ENCODE measurements at places on chromosomes 5 and 9.

- no peak for DNase-seq
Measured at GRCh38 chr5:32628049-32628844, 42.9 kb downstream of the SUB1 start.

- no peak for DNase-seq
Measured at GRCh38 chr5:157342822-157343402, 77.0 kb downstream of the CYFIP2 start.

DNA sequence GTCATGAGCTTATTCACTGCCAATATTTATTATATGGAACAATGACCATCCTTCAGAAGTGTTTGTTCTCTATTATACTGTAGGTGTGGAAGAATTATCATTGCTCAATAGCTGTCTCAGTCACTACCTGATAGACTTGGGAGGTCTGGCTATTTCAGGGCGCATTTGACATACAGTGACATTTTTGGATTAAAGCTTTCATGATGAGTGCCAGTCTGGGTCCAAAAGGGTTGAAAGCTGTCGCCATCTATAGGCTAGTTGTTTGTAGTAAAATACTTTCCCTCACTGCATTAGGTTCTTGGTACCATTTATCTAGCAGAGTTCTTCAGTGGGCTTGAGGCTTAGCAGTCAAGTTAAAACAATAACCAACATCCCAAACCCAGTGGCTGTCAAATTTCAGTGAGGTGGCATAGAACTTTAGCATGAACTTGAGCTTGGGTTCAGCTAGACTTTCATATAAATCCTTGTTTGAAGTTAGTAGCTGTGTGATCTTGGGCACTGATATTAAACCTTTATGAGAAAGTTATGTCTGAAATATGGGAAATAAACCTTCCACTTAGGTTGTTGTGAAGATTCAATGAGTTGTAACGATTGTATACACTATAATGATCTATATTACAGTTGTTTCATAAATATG is 110.5 kb upstream of the CDKN2B start:
- DNase-seq, result no peak

- DNase-seq, result no peak
Measured at GRCh38 chr9:109214414-109214813, 47.4 kb upstream of the FRRS1L start.

- DNase-seq, result no peak
Measured at GRCh38 chr5:8005416-8005815, 136.5 kb downstream of the MTRR start.

DNA sequence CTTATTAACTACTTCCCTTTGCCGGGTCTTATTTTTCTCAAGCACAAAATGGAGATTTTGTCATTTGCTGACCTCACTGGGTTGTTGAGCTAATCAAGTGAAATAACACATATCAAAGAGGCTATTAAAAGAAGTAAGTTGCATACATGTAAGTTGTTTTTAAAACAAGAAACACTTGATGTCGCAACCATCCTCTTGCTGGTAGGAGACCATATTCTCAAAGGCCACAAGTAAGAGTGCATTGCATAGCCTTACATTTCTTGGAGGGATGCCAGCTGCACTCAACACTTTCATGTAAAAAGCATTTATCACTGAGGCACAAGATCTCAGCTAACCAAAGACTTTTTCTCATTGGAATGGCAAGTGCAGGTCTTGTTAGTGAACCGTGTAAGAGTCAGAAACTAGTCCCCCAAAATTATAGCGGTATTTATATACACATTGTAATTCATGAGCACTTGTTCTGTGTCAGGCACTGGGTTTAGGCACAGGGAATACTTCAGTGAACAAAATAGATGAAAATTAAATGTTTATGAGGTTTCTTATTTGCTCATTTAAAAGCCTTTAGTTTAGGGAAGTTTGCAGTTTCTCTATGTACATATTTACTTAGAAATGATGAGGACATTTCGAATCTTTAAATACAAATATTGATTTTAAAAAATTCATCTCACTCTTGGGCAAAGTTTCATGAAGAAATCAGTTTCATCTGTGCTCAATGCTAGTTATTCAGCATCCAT is 72.0 kb downstream of the ZFAND5 start:
- DNase-seq, result peak; percentile 92

- DNase-seq, result no peak
Measured at GRCh38 chr9:111891910-111892499, 4.6 kb upstream of the UGCG start.

- DNase-seq, result no peak
Measured at GRCh38 chr9:134680393-134681060, 38.9 kb downstream of the COL5A1 start.

DNA sequence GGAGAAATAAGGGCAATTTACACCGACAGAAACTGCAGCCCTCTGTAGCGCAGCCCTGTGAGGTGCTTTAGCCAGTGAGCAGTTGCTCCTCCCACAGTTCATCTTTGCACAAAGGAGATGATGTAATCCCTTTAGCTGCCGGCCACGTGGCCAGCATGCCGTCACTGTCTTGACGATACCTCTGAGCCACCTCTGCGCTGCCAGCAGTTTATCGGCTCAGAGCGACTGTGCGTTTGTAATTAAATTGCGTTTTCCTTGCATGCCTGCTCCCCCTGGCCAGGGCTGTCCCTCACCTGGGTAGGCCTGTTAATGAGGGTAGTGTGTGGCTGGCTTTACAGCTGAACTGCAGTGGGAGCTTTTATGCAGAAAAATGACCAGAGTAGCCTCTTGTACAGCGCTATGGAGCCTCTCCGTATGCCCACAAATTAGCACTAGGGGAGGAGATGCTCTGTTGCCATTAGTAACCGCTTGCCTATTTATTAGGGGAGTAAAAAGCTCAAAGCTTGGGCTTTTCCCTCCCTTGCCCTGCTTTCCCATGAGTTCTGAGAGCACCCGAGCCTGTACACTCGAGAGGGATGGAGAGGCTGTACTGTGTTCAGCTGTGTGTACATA is 107.0 kb downstream of the TRIO start:
- DNase-seq, result no peak

DNA sequence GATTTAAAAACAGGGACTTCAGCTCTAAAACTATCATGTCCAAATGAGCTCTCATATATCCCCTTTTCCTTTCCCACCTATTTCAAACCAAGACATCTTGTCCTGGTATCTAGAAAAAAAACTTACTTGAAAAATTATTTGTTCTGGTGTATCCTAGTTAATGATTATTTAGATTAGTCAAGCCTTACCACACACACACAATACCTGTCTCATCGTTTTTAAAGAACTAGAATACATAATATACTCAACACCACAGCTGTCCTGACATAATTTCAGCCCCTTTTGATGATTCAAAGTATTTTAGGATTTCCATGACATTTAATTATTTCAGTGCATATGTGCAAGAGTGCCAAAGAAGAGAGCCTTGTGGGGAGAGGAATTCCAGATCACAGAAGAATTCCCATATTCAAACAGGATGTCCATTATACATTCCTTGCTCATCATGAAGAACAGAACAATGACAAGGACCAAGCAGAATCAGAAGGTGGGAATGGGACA is 233.7 kb downstream of the SMARCA2 start:
- no peak for DNase-seq

GRCh38 chr5:172597755-172598155 is 43.3 kb upstream of the NEURL1B start:
- DNase-seq, result no peak

DNA sequence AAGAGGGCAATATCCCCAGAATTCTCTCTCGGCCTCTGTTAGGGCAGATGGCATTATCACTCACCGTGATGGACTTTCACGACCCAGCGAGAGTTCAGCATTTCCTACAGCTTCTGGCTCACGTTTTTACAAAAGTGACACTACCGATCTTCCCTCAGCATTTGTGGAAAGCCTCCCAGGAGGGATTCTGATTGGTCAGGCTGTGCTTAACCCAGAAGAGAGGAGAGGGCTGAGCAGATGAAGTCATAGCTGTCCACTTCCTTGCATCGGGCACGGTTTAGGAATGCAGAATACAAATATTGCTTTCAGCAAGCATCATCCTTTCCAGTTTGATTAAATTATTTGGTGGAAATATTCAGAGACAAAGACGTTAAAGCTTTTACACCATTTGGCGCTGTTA is 277.4 kb upstream of the MSX2 start:
- DNase-seq, result no peak

DNA sequence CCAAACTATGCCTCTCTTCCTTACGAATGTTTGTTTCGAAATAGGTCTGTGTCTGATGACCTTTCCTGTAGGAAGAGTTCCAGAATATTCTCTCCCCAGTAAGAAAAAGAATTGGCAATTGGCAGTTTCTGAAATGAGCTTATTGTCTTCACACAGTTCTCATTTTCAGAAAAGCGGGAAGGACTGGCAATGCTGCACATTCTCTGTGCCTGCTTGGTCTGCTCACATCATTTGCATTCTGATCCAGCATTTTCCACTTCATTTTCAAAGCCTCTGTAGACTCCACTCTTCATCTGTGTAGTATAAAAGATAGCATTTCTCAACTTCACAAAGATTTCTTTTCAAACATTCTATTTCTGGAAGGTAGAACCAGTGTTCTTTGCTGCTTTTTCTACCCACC is 120.6 kb upstream of the CCDC112 start:
- no peak for DNase-seq

DNA sequence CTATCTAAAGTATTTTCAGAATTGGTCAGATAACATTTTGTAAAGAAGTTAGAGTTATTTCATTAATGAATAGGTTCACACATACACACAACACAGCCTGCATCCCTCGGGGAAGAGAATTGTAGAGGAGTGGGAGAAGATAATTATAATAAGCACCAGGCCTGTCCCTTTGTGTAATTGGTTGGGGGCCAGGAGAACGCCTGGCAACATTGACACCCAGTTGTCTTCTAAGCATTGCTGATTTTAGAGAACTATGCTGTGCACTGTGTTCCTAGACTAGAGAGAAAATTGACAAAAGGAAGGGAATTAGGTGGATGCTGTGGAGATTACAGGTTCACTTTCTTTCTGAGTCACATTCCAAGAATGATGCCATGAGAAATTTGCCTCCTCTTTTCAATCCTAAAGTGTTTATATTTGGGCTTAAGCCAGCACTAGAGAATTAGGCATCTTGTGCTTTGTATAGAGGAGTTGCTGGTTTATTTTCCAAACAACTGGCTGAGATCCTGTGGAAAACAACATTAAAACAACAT is 247.6 kb downstream of the COX7C start:
- DNase-seq, result no peak

- peak; percentile 19 for DNase-seq
Measured at GRCh38 chr9:27427272-27427643, 96.8 kb upstream of the IFNK start.

DNA sequence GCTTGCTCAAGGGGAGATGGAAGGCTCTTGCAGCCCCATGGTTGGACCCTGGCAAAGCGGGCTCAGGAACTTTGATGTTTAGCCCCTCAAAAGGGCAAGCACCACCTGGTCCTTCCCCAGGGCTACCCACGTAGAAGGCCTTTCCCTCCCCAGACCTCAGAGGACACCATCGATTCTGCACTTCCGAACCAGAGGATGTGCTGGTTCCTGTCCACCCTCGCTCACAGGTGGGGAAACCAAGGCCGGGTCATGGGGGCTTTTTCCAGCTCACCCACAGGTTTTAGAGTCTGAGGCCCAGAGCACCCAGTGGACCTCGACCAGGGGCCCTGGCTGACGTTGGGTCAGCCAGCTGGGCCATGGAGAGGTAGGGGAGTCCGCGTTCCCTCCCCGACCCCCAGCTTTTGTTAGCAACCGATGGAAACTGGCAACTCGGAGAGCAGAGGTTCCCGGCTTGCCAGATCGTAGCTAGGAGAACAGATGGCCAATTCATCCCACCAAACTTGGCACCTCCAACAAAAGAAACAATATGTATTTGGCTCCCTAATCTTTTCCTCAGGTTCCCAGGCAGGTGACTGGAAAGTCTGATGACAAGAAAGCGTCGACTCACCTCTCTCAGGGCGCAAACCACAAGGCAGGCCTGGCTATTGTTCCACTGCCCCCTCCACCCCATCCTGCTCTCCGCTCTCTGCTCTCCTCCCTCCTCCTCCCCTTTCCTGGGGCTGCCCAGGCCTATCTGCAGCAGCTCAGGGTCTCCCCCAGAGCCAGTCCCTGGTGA is 167.6 kb upstream of the SMIM23 start:
- DNase-seq, result no peak

GRCh38 chr5:74334062-74334761 is 306.3 kb downstream of the ENC1 start:
- no peak for DNase-seq

- peak; percentile 29 for DNase-seq
Measured at GRCh38 chr5:142324136-142324870, 518 bp downstream of the SPRY4 start.

- peak; percentile 19 for DNase-seq
Measured at GRCh38 chr5:67414712-67415111, 218.1 kb upstream of the CD180 start.

GRCh38 chr9:14520341-14520740 is 172.9 kb downstream of the ZDHHC21 start:
- DNase-seq, result no peak

DNA sequence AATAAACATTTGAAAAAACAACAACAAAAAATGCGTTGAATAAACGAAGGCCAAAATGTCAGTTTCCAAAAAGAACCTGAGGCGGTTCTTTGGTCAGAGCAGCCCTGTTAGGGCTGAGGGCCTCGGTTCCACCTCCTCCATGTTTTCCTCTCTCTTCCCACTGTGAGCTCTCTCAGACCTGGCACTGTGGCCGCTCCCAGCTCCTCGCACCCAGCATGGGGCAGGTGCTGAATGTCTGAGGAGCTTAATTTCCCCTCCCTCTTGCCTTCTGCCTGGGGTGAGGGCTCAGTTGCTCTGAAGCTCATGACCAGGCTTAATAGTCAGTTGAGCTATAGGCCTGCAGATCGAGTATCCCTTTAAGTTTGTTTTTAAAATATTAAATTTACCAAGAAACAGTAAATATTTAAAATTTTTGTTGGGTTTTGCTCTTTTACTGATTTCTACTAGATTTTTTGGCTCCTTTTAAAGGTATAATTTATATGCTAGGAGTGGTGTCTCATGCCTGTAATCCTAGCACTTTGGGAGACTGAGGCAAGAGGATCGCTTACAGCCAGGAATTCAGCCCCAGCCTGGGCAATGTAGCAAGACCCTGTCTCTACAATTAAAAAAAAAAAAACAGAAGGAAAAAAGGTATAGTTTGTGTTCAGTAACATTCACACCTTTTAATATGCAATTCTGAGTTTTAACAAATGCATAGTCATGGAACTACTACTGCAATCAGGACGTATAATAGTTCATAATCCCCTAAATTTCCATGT is 28.1 kb downstream of the DAPK1 start:
- DNase-seq, result no peak

DNA sequence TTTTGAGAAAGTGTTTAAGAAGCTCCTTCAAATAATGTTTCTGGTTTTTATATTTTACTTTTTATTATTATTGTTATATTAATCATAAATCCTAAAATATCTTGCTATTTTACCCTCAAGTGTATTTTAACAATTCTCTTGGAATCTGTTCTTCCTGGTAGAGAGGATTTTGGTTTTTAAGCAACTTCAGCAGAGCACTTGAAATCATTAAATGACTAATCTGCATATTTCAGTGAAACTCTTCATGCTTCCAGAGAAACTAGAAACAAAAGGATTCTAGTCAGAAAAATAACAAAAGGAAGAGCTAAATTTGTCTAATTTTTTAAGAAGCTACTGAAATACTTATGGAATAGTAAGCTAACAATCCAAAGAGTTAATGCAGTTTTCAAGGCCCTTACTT is 1057.3 kb downstream of the TLE1 start:
- DNase-seq, result no peak

Data from fibroblast of skin of left biceps (primary cell).